ENCODE measurements at places on chromosomes 7 and 10.

- DNase-seq: no peak
Measured at GRCh38 chr7:123770378-123770777, 21.6 kb upstream of the WASL start.

DNA sequence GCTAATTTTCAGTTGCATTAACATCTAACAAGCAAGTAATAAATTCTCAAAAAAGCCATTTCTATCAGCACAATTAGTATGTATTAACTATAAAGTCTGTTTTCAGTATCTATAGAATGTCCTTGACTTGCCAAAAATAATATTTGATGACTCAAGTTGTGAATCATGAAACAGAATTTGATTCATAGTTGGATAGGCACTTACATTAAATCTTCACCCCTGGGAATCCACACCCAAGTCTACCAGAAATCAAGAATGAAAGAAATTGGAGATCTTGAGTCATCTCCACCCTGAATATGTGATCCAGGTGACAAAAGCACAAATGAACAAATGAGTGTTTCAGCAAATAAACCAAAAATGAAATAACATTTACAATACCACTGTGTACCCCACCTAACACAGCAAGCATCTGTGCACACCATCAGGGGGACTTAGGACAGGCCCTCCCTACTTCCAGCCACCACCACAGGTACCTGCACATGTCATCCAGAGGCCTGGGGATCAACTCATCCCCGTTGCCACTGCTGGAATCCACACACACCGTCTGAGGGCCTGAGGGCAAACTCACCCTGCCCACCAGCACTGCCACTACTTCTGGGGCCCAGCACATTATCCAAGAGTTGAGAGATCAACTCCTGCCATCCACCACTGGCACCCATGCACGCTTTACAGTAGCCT is 160.1 kb downstream of the MTERF1 start:
- no peak for DNase-seq

- no peak for DNase-seq
Measured at GRCh38 chr7:120280743-120281142, 7.8 kb downstream of the KCND2 start.

GRCh38 chr7:29013082-29013695 is 55.1 kb upstream of the TRIL start:
- no peak for DNase-seq

GRCh38 chr7:10657837-10658236 is 315.8 kb upstream of the PHF14 start:
- no peak for DNase-seq

DNA sequence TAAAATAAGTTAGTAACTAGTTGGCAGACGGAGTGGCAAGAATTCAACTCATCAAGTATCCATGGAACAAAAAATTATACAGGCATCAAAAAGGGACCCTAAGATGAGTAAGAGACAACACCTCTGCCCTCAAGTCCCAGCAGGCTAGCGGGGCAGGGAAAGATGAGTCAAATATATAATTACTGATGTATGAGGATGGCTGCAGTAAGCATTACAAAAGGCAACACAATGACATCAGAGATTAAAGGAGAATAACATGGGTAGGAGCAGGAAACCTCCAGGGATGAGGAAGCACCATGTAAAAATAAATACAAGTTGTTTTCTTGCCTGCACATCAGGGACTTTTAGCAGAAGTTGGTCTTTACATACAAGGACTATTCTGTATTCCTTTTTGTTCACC is 49.4 kb downstream of the SCRN1 start:
- no peak for DNase-seq

GRCh38 chr10:121683816-121684215 is 85.6 kb upstream of the FGFR2 start:
- DNase-seq: no peak

GRCh38 chr10:77261146-77261545 is 376.5 kb downstream of the KCNMA1 start:
- no peak for DNase-seq

GRCh38 chr10:125827133-125827532 is 3.8 kb downstream of the BCCIP start:
- DNase-seq: no peak

- DNase-seq: no peak
Measured at GRCh38 chr10:21326594-21327288, 198.7 kb downstream of the SKIDA1 start.

DNA sequence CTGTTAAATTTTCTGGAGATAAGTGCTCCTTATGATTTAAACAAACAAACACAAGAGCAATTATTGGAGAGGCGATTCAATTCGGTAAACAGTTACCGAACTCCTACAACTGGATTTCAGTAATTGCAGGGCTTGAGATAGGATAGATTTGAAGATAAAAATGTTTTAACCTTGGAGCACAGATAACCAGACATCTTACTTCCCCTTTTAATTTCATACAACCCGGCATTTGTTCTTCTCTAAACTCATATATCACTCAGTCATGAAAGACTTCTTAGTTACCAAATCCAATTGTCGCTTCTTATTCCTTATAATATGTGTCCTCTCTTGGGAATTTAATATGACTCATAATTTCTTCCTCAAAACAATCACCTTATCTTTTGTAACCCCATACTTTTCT is 235.9 kb upstream of the CSTF2T start:
- no peak for DNase-seq

- no peak for DNase-seq
Measured at GRCh38 chr10:133399123-133399601, 5.2 kb downstream of the MTG1 start.

GRCh38 chr7:30525429-30525828 is 20.8 kb upstream of the GGCT start:
- DNase-seq: no peak

DNA sequence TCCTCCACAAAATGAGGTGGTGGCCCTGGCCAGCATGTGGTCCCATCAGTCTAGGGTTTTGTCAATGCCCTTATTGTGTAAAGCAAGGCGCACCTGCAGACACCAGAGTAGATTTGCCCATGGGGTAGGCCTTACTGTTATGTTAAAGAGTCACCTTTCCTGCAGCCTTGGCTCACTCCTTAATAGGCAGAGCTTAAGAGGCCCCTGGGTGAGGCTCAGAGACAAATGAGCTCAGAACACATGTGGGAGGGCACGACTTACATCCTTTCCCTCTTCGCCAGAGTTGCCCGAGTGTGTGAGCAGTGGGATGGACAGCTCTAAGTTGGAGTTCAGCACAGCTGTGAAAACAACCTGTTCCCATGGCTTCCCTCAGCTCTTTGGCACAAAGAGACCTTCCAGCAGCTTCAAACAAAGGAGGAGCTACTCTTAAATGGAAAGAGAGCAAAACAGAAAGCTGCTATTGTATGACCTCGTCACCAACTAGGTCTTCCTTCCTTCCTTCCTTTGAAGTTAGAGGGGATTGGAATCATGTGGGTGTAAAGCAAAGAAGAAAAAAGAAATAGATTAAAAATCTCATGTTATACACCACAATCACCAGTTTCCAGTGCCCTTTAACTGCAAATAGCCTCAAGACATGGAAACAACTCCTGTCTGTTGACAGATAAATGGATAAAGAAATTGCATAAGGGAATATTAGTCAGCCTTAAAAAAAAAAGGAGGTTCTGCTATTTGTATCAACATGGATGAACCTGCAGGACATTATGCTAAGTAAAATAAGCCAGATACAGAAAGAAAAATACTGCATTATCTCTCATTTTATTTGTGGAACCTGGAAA is 11.9 kb upstream of the XPNPEP1 start:
- DNase-seq: no peak

GRCh38 chr7:12716134-12716681 is 28.8 kb downstream of the ARL4A start:
- no peak for DNase-seq

GRCh38 chr7:50284296-50284695 is 20.2 kb upstream of the IKZF1 start:
- no peak for DNase-seq

DNA sequence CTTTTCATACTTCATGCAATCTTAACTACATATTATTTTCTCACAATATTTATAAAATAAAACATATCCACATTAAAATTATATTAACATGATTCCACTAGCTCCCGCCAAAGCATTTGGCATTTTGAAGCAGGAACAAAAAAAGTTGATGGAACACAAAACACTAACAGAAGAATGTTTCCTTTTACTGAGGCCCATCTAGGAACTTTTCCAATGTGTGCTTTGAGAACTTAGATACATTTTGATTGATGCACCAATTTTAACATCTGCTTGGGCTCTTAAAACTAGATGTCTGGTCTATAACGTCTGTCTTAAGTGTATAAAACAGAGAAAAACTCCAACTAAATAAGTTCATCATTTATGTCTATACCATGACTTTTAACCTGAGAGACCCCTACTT is 1214.8 kb downstream of the SORCS1 start:
- DNase-seq: no peak

GRCh38 chr7:77327067-77327931 is 88.8 kb downstream of the GSAP start:
- DNase-seq: peak; percentile 48

GRCh38 chr10:12459762-12460161 is 110.4 kb downstream of the CAMK1D start:
- DNase-seq: no peak

DNA sequence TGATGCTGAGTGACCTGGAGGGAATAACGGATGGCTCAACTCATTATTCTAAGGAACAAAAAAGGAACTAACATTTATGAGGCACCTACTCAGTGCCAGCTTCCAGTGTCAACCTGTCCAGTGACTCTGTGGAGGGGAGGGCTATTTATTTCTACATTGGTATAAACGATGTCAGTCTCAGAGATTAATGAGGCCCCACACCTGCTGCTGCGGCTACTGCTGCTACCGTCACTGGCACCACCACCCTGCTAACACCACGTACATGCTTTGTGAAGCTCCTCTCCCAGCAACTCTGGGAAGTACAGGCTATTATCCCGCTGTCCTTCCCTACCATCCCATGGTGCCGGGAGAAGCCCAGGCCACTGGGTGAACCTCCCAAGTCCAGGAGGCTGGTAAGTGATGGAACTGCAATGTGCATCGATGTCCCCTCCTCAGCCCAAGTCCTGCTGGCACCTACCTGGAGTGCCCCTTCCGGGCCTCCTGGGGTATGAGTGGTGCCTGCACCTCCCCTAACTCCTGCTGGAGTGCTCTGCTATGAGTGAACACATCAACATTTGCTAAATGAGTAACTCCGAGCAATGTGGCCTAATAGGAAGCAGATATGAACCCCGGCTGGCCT is 101.5 kb downstream of the ARHGAP22 start:
- DNase-seq: no peak

DNA sequence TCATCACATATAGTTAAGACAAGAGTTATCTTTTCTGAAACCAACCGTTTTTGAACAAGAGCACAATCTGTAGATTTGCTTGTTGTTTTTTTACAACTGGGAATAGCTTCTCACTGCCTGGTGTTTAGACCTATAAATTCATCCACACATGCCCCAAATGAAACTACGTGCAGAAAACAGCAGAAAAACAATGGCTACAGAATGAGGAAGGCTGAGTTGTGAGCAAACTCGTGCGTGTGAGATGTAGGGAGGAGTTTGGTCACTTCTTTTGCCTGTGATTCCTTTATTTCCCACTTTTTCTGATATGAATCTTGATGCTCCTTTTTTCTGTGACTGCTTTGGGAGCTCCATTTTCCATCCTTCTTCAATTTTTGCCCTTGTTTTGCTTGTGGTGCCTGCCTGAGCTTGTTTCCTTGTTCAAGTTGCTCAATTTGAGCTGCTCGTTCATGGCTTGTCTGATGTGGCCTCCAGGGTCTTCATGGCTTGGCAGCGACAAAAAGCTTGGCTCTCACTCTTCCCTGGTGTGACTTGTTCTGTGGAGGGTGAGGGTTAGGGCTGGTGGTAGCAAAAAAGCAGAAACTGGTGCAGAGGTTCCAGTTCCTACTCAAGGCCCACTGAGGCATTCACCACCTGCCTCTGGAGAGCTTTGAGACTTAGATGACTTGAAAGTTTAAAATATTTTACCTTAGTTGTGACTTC is 76.9 kb downstream of the ZNF365 start:
- no peak for DNase-seq

- no peak for DNase-seq
Measured at GRCh38 chr10:114631666-114632417, 26.2 kb downstream of the ABLIM1 start.

DNA sequence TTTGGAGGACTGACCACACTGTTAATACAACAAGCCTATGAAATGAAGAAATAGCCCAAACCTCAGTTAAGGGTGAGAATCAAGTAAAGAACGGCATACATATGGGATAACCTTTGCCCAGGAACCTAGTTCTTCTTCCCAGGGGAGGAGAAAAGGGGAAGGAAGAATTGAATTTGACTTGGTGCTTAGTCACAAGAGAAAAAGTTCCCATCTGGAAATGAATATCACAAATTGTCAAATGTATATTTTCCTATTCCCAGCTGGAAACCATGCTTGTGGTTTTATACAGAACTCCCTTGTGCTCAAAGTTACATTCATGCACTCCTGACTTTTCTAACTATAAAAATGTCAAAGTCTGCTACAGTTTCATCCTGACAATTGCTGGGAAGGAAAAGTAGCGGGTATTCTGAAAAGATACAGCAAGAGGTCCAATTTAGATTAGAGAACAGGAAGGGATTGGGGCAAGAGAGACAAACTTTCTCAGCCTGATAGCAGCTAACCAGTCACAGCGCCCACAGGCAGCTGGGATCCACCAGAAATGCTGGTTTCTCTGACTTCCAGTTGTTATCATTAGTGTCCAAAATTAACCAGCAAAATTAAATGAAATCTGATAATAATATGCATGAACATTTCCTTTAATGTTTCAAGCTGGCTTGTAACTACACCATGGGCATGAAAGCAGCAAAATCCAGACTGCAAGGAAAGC is 18.6 kb upstream of the GSAP start:
- DNase-seq: no peak

- DNase-seq: no peak
Measured at GRCh38 chr10:78148216-78148960, 114.7 kb downstream of the RPS24 start.

DNA sequence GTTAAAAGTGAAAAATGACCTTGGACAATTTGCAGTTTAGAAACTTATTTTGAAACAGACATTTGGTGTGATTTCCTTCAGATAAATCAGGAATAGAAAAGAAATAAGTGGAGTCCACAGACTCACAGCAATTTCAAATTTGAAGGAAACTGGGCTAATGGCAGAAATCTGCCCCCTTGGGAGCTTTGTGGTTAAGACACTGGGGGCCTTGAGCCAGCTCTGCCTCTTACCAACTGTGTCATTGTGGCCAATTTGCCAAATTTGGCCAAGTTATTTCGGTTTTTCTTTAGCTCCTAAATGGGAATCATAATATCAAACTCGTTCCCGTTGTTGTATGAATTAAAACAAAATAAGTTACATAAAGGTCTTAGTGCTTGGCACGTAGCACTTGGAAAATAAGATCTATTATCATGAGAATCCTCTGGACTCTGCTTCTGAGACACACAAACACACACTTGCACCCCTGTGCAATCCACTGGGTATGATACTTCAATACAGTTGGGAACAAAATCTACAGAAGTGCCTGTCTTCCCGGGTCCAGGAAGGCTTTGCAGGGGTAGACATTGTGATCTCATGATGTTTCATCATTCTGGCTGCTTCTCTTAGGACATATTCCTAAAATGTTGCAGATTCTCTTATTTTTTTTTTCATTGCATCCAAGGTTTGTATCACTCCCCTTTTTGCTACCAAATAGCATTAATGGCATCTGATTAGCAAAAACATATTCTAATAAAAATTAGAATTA is 4.9 kb downstream of the ARMC3 start:
- no peak for DNase-seq
